ENCODE measurements at places on chromosomes 12 and 14. TPM values are rescaled to one million over a fixed set of nuclear protein-coding genes. Genes with fewer than 3 reads are reported as not detected.

Gene MMP19
- total RNA-seq, result 18.2 TPM

Gene LRRIQ1
- 0.30 TPM for total RNA-seq

GRCh38 chr14:65412856-65413738 lies 567 bp downstream of the FUT8 start:
- peak; percentile 41 for DNase-seq

DNA sequence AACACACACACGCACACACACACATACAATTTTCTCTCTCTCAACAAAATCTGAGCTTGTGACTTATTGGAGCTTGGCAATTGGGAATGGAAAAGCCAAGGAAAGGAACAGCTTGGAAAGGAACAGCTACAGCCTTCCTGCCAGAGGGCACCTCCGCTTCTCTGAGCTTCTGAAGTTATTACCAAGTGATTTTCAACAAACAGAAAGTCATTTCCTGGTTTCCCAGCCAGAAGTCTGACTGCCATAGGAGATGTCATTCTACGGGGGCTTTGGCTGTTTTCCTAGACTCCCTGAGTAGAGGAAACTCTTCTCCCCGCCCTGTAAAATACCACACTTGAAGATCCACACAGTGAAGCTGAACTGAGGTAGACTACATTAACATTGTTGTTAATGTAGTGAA lies 198.3 kb downstream of the CFAP54 start:
- no peak for DNase-seq

DNA sequence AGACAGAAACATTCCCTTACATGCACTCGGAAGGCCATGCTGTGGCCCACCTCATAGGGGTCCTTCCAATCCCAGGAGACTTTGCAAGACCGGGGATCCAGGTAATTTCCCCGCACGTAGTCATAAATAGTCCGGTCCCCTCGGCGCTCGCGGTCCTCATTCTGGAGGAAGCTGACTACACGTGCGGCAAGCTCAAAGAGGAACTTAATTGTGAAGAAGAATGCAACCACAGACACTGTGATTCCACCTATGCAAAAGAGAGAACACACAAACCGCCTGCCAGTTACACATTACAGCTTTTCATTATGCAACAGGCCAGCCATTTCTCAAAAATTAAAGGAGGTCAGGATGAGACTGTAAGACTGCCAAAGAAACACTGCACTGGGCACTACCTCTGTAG lies 28.4 kb downstream of the AREL1 start:
- no peak for DNase-seq

GRCh38 chr14:64324895-64325294 lies 30.7 kb upstream of the ESR2 start:
- DNase-seq, result no peak

GRCh38 chr14:77707355-77707723 lies 484 bp downstream of the ALKBH1 start:
- DNase-seq, result peak; percentile 7

GRCh38 chr12:91852634-91853033 lies 293.0 kb downstream of the BTG1 start:
- DNase-seq, result no peak

DNA sequence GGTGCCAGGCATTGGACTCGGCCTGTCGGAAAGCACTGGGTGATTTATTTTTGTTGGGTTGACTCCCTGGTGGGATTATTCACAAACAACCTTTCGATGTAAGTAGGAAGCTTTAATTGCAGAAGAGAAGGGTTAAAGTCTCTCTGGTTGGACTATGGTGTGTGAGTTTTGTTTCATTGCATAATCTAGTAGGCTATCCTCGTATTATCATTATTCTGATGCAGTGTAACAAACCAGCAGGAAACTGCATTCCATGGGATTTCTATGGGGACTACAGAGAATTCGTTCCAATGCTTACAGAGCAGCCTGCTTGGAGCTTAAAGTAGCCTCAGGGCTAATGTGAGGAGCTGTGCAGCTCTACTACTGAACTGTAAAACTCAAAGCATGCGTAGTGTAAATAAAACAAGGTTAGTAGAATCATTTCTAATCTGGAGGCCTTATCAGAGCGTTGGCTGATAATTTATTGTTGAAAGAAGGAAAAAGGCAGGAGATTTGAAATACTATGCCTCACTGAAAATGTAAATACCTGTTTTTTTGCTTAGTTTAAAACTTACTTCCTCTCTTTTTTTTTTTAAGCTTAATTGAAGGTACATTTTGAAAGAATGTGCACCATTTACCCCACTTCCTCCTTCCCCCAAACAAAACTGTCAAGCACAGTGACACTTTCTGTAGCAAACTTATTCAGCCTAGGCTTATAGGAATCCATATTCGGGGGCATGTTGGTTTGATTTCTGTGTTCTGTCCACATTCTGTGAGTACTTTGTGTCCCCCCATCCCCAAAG lies 226.7 kb downstream of the NPAS3 start:
- DNase-seq, result no peak

GRCh38 chr12:69467366-69467765 lies 2.8 kb upstream of the FRS2 start:
- no peak for DNase-seq

GRCh38 chr14:54275997-54276725 lies 120.6 kb upstream of the CDKN3 start:
- DNase-seq, result no peak

DNA sequence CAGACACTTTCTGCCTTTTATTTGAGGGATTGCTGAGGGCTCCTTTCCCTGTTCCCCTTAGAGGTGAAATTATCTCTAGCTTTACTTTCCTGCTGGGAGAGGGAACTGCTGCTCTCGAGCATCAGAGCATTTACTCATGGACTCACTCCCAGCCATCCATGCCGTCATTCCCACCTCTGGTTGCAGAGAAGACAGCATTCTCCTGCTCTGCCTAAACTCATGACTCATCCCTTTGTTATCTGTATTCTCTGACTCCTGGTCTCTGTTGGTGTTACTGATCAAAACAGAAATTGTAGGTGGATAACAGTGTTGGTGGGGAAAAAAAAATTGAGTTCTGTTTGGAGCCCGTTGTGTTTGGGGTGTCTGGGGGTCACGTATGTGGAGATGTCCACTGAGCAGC lies 159.3 kb downstream of the TTC8 start:
- no peak for DNase-seq

- DNase-seq, result no peak
These were observed 175.8 kb downstream of the SLC2A13 start for GRCh38 chr12:39930101-39930500.
